ENCODE measurements at places on chromosomes 4 and X. TPM values are rescaled to one million over a fixed set of nuclear protein-coding genes. Genes with fewer than 3 reads are reported as not detected.

DNA sequence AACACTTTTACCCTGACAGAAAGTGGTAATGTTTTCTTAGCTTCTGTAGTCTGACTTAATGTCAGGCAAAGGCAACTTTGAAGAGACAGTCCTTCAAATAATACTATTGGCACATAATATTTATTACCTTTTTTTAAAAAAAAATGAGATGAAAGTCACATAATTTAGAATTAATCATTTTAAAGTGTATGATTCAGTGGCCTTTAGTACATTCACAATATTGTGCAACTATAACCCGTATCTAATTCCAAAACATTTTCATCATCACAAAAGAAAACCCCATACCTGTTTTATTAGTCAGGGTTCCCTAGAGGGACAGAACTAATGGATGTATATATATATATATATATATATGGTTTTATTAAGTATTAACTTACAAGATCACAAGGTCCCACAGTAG is 94.8 kb upstream of the TEX13A start:
- no peaks in the 10 kb centered on the region for H3K4me1 ChIP-seq
- no peaks in the 10 kb centered on the region for H3K27me3 ChIP-seq
- DNase-seq, result no peak
- no peaks in the 10 kb centered on the region for H3K36me3 ChIP-seq
- no peak overlapping the region for H3K4me3 ChIP-seq

GRCh38 chr4:85571008-85571407 is 96.1 kb downstream of the ARHGAP24 start:
- DNase-seq, result no peak
- no peak overlapping the region for H3K4me3 ChIP-seq
- H3K36me3 ChIP-seq, result no peaks in the 10 kb centered on the region
- no peak overlapping the region for H3K27ac ChIP-seq
- H3K4me1 ChIP-seq, result no peaks in the 10 kb centered on the region

GRCh38 chrX:110056419-110056818 is 53.5 kb downstream of the TMEM164 start:
- H3K27me3 ChIP-seq, result no peaks in the 10 kb centered on the region
- no peaks in the 10 kb centered on the region for H3K36me3 ChIP-seq
- no peak for DNase-seq
- no peak overlapping the region for H3K4me3 ChIP-seq
- peaks cover 6% of the 10 kb centered on the region for H3K4me1 ChIP-seq
- H3K27ac ChIP-seq, result no peak overlapping the region

GRCh38 chr4:92968556-92968955 is 664.8 kb downstream of the GRID2 start:
- H3K4me3 ChIP-seq, result no peak overlapping the region
- DNase-seq, result no peak
- H3K4me1 ChIP-seq, result no peaks in the 10 kb centered on the region
- H3K27me3 ChIP-seq, result no peaks in the 10 kb centered on the region
- H3K27ac ChIP-seq, result no peak overlapping the region

GRCh38 chrX:150362599-150363481 is at the start of gene MAMLD1:
Gene MAMLD1 (plus strand): TSS chrX:150363317. CDS start chrX:150445517, 82,200 bp downstream.
- H3K27me3 ChIP-seq, result no peaks in the 10 kb centered on the region
- H3K4me1 ChIP-seq, result peaks cover 23% of the 10 kb centered on the region
- H3K4me3 ChIP-seq, result peak within 1 kb of the TSS; percentile 95
- H3K27ac ChIP-seq, result peak within 1 kb of the TSS; percentile 83

GRCh38 chrX:39816871-39817731 is 280.7 kb downstream of the BCOR start:
- no peak for DNase-seq
- H3K4me1 ChIP-seq, result peaks cover 9% of the 10 kb centered on the region
- H3K36me3 ChIP-seq, result no peaks in the 10 kb centered on the region
- peak overlapping the region; percentile 5 for H3K4me3 ChIP-seq

- H3K4me1 ChIP-seq, result peaks cover 19% of the 10 kb centered on the region
- H3K27me3 ChIP-seq, result peaks cover 16% of the 10 kb centered on the region
- peak overlapping the region; percentile 93 for H3K27ac ChIP-seq
- peak overlapping the region; percentile 89 for H3K4me3 ChIP-seq
Measured at GRCh38 chr4:186069729-186070128, 773 bp downstream of the TLR3 start.

DNA sequence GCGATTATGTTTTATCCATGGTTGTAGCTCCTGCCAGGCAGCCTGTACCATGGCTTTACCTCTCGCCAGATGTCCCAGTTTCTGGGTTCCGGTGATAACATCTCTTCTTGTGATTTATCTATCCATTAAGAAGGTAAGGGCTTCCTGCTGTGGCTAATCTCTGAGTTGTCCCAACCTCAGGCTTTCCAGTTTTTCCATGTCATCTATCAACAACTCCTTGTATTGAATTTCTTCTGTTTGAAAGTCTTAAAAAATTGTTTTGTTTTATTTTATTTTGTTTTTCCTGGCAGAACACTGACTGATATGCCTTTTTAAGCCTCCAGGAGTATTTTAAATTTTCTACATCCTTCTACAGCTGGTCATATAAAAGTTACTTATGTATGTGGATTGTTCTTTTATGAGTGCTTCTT is 241.9 kb downstream of the ANTXR2 start:
- no peaks in the 10 kb centered on the region for H3K4me1 ChIP-seq
- H3K27me3 ChIP-seq, result peaks cover 8% of the 10 kb centered on the region
- H3K36me3 ChIP-seq, result no peaks in the 10 kb centered on the region
- H3K4me3 ChIP-seq, result no peak overlapping the region
- H3K27ac ChIP-seq, result no peak overlapping the region
- DNase-seq, result no peak

DNA sequence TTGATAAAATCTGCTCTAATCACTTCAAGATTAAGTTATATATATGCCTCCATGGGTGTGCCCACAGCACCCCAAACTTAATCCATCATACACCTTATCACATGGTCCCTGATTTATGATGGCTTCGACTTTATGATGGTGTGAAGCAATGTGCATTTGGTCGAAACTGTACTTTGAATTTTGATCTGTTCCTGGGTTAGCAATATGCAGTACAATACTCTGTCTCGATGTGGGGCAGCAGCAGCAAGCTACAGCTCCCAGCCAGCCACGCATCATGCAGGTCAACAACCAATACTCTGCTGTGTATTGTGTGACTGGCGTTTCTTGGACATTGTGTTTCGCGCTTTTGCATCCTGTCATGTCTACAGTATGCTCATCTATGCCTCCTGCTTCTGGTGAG is 62.6 kb downstream of the MCUB start:
- no peak overlapping the region for H3K27ac ChIP-seq
- DNase-seq, result no peak
- no peak overlapping the region for H3K4me3 ChIP-seq
- no peaks in the 10 kb centered on the region for H3K36me3 ChIP-seq
- H3K27me3 ChIP-seq, result no peaks in the 10 kb centered on the region

- no peak for DNase-seq
- peaks cover 5% of the 10 kb centered on the region for H3K36me3 ChIP-seq
- no peak overlapping the region for H3K27ac ChIP-seq
Measured at GRCh38 chr4:47442980-47443379, 20.5 kb downstream of the COMMD8 start.

DNA sequence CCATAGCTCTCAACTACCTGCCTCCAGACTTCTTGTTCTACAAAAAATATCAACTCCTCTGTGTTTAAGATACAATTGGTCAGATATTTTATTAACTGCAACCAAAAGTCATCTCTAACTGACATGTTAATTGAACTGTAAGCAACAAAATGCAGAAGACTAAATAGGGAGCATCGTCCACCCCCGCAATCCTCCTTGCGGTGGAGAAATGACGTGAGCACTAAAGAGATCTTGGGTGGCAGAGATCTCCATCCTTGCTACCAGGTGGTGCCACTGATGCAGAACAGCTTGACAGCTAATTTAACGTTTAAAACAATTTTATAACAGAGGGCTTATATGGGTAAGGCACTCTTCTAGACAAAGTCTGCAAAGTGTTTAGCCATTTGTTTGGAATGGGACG is 164.4 kb upstream of the FTHL17 start:
- no peaks in the 10 kb centered on the region for H3K36me3 ChIP-seq
- H3K27me3 ChIP-seq, result no peaks in the 10 kb centered on the region
- DNase-seq, result no peak
- no peak overlapping the region for H3K27ac ChIP-seq

Gene WAS
- total RNA-seq, result 105 TPM

Gene GUF1
- total RNA-seq, result 19.3 TPM

Gene FHL1
- total RNA-seq, result 61.3 TPM

Gene NPY2R
- total RNA-seq, result not detected

Gene SSX1
- total RNA-seq, result not detected

Gene ESX1
- not detected for total RNA-seq

Gene BEX4
- total RNA-seq, result 30.9 TPM

Gene IL1RAPL2
- total RNA-seq, result not detected

Gene RIPPLY1
- not detected for total RNA-seq
